ENCODE measurements at places on chromosomes 13 and 19.

DNA sequence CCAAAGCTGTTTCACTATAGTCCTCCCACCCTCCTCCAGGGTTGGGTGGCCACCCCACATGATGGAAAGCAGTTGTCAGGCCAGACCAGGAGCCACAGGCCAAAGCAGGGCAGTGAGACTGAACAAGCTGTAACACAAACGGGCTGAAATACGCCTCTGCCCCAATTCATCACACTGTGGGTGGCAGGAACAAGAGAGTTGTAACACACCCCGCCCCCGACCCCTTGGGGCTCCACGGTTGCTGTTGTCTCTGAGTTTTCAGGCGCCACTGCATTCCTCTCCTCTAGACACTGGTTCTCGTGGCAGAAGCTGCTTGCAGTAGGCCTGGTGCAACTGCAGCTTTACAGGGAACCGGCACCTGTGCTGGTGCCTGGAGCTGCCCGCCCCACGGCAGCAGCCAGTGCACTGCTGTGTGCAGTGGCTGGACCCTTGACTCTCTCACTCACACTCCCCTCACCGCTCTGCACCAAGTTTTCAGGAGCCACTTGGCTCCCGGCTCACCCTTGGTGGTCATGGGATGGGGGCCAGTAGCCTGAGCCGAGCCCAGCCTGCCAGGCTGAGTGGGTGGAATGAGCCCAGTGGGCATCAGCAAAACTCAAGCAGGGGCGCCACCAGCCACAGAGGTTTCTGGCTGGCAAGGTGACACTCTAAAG, 1314.5 kb upstream of the MIR17HG start:
- DNase-seq, result no peak

GRCh38 chr13:71309905-71310304, 557.1 kb downstream of the DACH1 start:
- DNase-seq, result no peak

- peak; percentile 95 for DNase-seq
Observed at GRCh38 chr19:38618590-38619360, at the start of gene EIF3K. TSS of gene EIF3K (plus strand) at chr19:38619188. CDS start at chr19:38619269, 81 bp downstream.

GRCh38 chr13:114164681-114165429, 14.2 kb upstream of the CFAP97D2 start:
- DNase-seq, result no peak

- DNase-seq, result peak; percentile 46
Observed at GRCh38 chr13:110937511-110938285, 22.8 kb upstream of the ANKRD10 start.

- DNase-seq, result no peak
Observed at GRCh38 chr13:51632591-51633362, 48.5 kb downstream of the WDFY2 start.

DNA sequence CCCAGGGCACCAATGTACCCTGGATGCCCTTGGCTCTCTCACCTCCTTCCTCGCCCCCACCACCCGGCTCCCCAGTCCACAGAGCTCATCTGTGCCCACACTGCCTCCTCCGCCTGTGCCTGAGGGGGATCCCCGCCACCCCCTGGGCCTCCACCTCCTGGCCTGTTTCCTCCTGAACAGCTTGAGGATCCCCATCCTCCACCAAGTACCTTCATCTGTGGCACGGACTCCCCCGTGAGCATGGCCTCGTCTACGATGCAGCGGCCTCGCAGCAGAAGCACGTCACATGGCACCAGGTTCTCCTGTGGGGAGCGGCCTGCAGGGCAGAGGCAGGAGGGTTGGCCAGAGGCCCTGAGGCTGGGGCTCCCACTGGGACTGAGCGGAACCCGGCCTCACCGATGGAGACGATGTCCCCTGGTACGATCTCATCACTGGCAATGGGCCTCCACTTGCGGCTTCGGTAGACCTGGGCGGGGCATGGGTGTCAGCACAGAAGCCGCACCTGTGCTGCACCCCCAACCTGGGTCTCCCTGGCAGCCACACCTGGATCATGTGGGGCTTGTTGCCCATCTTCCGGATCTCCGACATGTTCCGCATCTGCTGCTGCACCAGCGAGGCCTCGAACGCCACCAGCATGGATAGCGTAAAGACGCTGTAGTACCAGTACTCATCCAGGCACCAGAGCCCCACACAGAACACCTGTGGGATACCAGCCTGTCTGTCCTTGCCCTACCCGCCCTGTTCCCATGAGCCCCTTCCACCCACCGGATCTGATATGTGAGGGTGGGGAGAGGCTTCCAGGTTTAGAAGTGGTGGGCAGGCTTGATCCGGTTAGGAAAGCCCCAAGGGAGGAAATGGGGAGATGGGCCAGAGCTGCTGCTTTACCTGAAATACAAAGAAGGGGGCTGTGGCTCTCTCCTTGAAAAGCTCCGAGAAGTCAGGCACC, 6.8 kb downstream of the ATP13A1 start:
- DNase-seq, result no peak

GRCh38 chr13:111178402-111178801, 63.3 kb downstream of the ARHGEF7 start:
- DNase-seq, result no peak

DNA sequence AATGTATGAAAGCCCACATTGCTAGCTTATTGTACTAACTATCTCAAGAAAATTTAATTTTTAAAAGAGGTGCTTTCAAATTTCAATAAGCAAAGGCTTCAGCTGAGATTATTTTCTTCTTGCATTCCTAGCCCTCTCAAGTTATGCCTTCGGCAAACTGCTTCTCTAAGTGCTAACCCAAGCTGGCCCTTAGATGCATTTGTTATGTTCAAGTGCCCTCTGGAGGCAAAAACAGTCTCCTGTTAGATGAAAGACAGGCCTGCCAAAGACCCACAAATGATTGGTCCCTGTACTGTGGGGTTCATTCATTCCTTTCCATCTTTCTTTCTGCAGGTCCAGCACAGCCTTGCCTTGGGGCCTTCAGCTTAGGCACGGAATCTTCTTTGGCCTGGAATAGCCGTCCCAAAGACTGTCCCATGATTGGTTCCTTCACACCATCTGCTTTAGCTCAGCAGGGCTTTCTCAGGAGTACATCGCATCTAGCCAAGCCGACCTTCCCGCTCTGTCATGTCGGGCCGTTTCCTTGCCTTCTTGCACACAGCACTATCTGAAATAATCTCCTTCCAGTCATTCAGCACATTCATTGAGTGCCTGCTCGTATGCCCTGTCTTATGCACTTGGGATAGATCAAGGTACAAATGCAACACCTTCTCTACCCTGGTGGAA, 26.4 kb upstream of the TPTE2 start:
- DNase-seq, result no peak

DNA sequence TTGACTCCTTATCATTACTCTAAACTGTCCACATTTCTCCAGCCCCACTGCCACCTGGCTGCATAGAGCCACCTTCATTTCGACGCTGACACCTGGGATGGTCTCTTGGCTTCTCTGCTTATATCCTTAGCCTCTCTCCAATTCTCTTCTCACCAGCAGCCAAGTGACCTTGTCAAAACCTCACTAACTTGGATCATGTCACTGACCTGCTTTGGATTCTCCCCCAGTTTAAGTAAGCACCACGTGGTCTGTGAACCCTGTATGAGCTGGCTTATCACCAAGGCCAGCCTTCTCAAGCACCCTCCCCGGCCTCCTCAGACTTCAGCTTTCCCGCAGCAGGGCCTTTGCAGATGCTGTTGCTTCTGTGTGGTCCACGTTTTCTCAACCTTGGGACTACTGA, 12.3 kb upstream of the GGACT start:
- no peak for DNase-seq

DNA sequence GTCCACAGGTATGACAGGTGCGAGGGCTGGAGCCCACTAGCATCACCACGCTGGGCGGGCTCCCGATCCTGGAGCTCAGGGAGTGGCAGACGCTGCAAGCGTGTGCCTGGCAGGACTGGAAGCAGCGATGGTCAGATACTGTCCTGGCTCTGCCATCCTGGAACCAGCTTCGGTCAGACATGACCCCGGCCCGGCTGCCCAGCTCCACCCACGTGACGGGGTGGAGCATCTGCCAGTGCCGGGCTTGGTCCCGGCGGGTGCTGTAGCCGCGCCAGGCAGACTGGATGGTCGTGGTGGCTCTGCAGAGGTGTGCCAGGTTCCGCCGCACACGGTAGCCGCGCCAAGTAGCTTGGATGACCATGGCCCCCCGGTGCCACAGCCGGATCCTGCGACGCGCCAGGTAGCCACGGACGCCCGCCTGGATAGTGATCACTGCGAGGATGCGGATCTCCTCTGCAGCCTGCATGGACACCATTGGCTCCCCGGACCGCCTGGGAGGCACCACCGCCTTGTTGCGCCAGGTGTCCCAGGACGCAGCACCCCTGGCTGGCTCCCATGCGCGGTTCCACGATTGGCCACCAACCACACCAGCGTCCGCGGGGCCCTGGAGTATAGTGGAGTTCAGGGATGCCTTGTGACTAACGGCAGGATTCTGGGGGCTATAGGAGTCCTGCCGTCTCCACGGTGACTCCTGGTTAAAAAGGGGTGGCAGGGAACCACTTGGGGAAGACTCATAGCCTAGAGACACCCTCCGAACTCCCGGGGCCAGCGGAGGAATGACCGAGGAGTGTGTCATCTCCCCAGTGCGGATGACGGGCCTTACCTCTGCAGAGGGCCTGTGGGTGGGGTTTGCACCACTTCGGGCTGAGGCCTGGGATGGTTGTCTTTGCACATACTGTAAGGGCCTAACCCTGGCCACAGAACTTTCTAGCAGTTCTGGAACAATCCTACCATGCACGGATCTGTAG, 16.5 kb downstream of the IQCN start:
- peak; percentile 18 for DNase-seq
